ENCODE measurements at places on chromosomes 2 and 18.

DNA sequence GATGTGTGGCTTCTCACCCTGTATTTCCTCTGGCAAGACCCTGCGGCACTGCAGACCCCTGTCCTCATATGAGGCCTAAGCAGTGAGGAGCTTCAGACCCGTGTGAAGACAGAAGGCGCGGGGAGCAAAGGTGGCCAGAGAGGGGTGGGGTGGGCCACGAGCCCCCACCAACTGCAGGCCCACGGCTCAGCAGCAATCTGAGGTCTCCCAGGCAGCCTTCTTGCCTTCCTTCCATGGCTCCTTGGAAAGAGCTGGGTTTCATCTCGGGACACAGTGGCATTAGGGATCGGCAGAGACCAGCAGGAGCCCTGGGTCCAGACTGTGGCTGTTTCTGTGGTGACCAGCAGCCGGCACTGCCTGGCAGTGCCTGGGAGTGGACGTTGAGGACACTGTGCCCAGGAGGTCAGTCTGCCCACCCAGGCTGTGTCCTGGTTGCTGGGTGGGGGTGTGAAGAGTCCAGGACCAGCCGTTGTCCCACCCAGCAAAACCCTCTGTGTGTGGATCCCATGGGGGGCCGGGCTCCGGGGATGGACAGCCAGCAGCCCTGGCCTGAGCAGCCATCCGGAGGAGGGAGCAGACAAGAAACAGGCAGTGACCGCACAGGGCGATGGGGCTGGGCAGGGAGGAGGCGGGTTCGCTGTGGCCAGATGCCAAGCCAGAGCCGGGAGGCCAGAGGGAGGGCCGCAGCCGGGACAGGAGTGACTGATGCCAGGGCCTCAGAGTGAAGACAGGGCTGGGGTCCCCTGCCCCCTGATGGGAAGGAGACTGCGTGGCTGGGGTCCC, 73.8 kb downstream of the RRM2 start:
- no peak for DNase-seq

DNA sequence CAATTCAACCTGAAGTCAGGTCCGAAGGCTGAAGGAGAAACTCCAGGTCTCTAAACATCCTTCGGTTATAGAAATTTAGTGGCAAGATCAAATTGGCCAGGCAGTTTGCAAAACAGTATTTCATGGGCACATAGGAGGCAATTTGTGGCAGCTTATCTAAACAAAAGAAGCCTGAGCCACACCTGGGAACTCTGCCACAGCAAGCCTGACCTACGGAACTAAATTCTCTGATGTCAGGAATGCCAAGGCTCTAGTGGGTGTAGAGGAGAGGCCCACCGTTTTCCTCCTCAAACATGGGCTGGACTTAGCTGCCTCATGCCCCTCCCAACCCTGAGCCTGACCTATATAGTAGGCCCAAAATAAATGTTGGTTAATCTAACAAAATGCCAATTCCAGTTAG, 16.0 kb downstream of the SATB2 start:
- DNase-seq: no peak

DNA sequence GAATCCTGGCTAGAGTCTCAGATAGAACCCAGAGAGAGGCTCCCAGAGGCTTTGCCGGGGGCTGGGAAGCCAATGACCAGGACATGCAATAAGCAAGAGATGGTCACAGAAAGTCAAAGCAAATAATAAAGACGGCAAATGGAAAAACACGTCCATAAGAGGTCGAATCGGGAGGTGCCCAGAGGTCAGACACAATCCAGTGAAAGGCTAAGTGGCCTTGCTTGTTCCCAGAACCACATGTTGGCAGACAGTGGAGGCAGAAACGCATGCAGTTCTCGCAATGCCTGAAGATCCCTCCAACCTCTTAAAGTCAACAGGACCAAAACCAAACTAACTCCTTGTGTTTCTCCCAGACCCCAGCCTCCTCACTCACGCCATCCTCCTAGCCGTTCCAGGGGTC, 3.0 kb downstream of the CYB5A start:
- DNase-seq: no peak

- DNase-seq: no peak
These were observed 1253.5 kb upstream of the CDH2 start for GRCh38 chr18:29430416-29430815.

- peak; percentile 39 for DNase-seq
These were observed 25.7 kb upstream of the CRIM1 start for GRCh38 chr2:36329746-36330472.

DNA sequence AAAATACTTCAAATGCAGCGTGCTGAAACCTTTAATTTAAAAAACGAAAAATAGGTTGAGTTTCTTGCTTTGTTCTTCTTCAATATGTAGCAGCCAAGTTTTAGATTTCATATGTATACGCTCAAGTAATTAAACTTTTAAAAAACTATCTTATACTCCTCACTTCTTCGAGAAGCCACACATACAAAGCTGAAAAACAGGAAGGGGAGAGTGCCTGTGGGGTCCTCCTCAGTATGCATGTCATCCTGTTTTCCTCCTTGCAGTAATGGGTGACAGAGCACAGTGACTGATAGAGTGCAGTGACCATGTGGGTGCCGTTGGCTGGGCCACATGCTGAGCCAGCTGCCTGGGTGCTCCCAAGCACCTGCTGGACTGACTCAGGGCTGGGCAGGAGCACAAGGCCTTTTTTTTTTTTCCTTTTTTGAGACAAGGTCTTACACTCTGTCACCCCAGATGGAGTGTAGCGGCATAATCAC, 33.3 kb downstream of the UXS1 start:
- no peak for DNase-seq

GRCh38 chr2:54520687-54521086, 64.6 kb downstream of the SPTBN1 start:
- DNase-seq: no peak

GRCh38 chr2:98921062-98921461, 15.0 kb downstream of the CRACDL start:
- no peak for DNase-seq

DNA sequence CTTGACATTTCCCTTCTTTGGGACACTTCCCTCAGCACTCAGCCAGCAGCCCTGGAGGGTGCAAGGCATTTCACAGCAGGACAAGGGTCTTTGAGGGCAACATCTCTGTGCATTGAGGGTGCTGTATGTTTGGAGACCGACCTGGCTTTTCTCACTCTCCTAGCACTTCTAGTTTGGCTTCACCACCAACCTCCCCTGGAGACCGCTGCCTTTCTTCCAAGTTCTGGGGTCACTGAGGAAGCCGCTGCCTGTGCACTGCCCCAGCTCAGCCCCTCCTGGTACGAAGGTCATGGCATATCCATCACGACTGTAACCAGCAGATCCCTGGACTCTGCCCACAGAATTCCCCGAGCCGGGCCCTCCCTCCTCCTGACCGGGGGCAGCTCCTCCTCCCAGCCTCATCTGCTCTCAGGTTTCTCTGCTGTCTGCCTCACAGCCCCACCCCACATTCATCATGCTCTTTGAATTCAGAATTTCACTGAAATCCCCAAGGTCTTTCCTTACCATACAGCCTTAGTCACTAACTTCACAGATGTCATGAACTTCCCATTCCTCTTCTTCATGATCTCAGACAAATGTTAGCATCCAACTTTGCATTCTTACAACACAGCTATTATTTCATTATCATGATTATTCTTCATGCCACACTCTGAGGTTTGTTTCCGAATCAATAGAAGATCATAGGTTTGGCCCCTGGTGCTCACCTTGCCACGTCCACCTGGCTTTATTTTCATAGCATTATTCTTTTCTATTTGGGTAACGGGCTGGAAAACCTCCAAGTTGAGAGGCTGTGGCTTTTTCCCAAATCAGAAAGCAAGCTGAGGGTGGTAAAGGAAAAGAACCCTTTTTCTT, 113.0 kb upstream of the COPS8 start:
- DNase-seq: peak; percentile 69

- DNase-seq: no peak
These were observed 37.6 kb downstream of the PTPN18 start for GRCh38 chr2:130393318-130393910.

DNA sequence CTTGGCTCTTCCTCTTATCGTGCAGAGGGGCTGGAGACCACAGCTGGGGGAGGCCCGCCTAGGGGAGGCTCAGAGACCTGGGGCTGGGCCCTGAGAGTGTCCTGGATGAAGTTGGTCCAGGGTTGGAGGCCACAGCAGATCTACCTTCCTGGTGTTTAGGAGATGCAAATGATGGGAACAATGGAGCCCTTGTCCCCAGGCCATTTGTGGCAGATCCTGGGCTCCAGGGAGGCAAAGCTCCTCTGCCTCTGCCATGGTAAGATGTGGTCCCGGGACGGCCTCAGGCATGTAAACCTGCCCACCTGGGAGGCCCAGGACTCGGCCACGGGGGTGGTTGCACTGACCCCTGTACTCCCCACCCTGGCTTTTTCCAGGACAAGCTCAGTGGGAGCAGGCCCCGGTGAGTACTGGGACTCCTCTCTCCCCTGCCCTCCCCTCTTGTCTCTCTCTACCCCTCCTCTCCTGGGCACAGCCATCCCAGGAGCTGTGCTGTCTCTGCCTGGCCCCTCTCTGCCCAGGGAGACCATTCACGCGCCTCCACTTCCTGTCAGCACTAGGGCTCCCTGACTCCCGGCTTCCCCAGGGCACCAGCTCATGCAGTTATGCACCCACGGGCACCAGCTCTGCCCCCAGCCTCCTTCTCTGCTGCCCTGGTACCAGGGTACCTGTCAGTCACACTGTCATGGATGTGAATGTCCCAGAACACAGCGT, 10.9 kb downstream of the SH2D6 start:
- no peak for DNase-seq

DNA sequence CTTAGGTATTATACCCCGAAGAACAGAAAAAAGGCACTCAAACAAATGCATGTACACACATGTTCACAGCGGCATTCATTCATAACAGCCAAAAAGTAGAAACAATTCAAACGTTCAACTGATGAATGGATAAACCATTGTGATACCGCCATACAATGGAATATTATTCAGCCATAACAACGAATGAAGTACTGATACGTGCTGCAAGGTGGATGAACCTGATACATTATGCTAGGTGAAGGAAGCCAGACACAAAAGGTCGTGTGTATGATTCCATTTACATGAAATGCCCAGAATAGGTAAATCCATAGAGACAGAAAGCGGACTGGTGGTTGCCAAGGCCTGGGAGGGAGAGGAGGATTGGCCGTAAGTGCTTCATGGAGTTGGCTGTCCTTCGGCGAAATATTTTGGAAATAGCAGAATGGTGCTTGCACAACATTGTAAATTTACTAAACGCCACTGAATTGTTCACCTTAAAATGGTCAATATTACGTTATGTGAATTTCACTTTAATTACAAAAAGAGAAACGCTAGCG, 750 bp upstream of the RMP24 start:
- DNase-seq: no peak

- DNase-seq: no peak
These were observed 162.3 kb downstream of the TCF4 start for GRCh38 chr18:55425698-55426097.

- peak; percentile 74 for DNase-seq
These were observed 47.7 kb upstream of the PLA2R1 start for GRCh38 chr2:160109939-160110673.

- no peak for DNase-seq
These were observed 20.4 kb upstream of the IHH start for GRCh38 chr2:219081096-219081495.

DNA sequence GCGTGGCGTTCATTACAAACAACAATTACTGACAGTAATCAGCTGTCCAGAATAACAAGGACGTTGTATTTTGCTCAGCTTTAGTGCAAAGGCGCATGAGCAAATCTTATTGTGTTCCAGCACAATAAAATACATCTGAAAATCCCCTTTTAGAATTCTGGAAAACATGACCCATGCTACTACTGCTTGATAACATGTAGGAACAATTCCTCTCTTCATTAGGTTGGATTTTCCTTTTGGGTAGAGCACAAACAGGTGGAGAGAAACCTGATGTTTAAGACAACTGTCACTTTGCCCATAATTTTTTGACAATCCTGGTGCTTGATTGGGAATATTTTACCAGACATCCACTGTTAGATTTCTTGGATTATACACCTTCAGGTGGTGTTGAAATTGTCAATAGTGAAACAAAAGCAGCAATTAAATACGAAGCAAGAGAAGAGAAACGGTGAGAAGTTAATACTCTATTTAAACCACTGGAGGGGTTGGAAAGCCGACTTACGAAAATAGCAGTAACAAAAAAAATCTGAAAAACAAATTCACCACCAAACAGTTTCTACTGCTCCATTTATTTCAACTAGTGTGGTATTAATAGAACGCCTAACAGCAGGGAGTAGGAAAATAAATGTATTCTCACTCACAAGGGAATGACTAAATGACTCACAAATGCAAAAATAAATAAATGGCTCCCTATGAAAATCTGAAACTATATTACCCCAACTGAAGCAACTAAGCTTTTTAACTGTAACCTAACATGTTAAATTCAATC, 102.7 kb downstream of the CPO start:
- DNase-seq: no peak

DNA sequence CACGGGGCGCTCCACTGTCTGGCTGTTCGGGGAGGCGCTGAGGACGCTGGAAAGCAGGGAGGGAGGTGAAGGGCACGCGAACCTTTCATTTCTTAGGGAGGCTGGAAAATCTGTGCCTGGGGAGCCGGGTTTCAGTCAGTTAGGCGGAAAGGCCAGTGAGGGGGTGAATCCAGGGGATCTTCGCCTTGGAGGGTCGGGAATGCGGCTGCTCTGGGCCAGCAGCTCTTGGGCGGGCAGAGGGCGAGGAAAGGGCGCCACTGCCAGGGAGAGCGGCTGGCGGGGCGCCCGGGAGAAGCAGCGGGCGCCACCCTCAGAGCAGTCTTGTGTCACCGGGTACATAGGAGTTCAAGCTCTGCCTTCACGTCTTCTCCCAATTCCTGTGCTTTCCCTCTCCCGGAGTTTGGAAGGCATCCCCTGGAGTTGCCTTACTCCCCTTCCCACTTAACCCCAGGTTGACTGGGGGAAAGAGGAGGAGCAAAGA, 1.4 kb downstream of the CCDC85A start:
- DNase-seq: no peak

DNA sequence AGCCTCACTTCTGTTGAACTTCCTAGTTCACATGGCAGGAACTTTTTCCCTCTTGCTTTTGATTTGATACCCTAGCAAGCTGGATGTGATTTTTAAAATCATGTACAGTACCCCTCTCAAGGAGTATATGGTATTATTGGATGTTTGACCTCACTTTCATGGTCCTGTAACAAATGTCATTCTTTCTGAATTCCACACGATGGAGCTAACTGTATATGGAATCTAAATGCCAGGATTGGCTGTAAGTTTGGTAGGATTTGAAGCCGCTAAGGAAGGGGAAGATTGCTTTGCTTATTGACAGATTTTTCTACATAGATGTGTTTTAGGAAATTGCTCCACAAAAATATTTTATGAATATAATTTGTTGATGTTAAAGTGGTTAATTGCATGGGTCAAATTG, 18.3 kb downstream of the MAIP1 start:
- DNase-seq: no peak

GRCh38 chr2:24237313-24237712, 62.5 kb downstream of the FAM228A start:
- DNase-seq: no peak

GRCh38 chr2:58939388-58939787, 698.3 kb upstream of the FANCL start:
- no peak for DNase-seq

DNA sequence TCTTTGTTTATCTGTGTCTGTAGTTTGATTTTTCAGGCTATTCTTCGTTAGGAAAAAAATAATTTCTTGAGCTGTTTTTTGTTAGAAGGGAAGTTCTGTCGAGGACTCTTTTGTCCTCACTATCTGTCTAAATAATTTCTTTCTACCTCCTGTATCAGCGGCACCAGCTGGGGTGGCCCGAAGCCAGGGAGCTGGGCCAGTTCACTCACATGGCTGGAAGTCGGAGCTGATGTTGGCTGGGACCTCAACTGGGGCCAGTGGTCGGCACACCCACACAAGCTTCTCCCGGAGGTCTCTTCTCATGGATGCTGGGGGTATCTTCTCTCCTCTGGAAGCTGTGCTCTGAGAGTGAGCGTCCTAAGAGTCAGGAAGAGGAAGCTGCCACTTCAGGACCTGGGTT, 8.0 kb upstream of the PDIA6 start:
- DNase-seq: no peak
